ENCODE measurements at places on chromosomes 16 and 17.

- H3K4me1 ChIP-seq: peaks cover 12% of the 10 kb centered on the region
- H3K27me3 ChIP-seq: peaks cover 8% of the 10 kb centered on the region
- H3K4me3 ChIP-seq: no peak overlapping the region
- no peak overlapping the region for H3K27ac ChIP-seq
- peaks cover 3% of the 10 kb centered on the region for H3K36me3 ChIP-seq
These were observed 6.4 kb downstream of the GRN start for GRCh38 chr17:44351464-44351863.

GRCh38 chr17:81420769-81421462, 25.7 kb downstream of the BAHCC1 start:
- H3K4me3 ChIP-seq: no peak overlapping the region
- no peak for DNase-seq

DNA sequence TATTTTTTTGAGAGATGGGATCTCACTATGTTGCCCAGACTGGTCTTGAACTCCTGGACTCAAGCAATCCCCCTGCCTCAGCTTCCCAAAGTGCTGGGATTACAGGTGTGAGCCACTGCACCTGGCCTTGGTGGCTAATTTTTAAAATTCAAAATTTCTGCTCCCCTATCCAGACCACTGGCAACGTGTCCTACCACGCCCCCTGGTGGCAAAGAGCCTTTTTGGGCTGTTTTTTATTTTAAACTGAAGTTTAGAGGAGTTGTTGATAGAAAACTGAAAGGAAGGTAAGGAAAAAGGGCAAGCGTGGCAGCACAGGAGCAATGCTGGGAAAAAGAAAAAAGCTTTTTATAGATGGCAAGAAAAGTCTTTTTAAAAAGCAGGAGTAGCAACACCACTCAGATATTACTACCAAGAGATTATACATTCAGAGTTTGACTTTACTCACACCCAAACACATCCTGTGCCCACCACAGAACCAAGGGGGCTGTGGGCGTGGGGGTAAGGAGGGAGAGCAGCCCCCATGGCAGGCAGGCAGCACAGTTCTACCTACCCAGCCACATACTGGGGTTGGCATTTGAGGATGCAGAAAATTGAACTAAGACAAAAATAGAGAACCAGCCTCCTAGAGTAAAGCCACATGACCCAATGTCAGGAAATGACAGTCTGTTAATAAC, 4.2 kb upstream of the MXRA7 start:
- peak overlapping the region; percentile 77 for H3K4me3 ChIP-seq
- peaks cover 21% of the 10 kb centered on the region for H3K36me3 ChIP-seq
- peak overlapping the region; percentile 94 for H3K27ac ChIP-seq
- H3K4me1 ChIP-seq: peaks cover 55% of the 10 kb centered on the region

DNA sequence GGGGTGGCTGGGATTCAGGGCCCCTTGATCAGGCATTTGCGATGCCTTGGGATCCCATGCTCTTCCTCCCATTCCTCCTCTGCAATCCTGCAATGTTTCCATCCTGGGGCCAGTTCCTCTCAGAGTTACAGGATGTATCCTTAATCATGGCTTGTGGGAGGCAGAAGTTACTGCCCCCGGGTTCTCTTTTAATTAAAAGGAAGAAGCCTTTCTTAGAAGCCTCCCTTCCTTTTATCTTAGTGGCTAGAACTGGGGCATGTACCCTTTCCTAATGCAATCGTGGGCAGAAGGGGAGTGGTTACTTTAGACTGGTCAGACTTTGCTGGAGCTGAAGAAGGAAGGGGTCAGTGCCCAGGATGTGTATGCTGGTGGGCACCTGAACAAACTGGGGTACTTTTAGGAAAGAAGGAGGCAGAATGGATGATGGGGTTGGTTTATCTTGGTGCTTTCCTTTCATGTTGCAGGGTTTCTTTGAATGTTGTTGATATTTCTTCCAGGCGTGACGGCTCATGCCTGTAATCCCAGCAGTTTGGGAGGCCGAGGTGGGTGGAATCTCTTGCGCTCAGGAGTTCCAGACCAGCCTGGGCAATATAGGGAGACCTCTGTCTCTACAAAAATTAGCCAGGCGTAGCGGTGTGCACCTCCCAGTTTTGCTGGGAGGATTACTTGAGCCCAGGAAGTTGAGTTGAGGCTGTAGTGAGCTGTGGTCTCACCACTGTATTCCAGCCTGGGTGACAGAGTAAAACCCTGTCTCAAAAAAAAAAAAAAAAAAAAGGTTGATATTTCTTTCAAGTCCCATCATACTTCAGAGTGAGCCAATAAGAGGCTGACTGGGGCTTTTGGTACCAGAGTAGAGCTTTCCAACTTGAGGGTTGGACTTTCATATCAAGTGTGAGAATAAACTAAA, 13.2 kb upstream of the SPN start:
- no peaks in the 10 kb centered on the region for H3K36me3 ChIP-seq
- H3K27me3 ChIP-seq: no peaks in the 10 kb centered on the region
- H3K27ac ChIP-seq: peak overlapping the region; percentile 85
- peaks cover 24% of the 10 kb centered on the region for H3K4me1 ChIP-seq

DNA sequence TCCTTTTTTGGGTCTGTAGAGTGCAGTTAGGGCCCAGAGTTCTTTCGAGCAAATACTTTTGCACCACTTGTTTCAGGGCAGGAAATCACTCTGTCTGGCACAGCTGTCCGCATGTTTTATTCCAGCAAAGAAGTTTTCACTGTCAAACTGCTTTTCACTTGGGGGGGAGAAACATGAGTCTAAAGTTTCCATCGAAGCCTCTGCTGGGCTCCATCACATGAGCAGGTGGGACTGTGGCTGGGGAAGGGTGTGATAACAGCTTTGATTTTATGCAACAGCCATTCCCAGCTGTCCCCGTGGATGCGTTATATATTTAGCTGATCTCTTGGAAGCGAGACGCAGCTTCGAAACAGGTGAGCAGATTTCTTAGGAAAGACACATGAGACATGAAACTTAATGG, 288.6 kb downstream of the SNX29 start:
- no peak overlapping the region for H3K4me3 ChIP-seq
- no peaks in the 10 kb centered on the region for H3K36me3 ChIP-seq
- H3K27ac ChIP-seq: no peak overlapping the region

Data from activated naive CD8-positive, alpha-beta T cell treated with anti-CD3 and anti-CD28 coated beads, Interleukin-2, amount 10 ng/mL, durations not matched to agents 7 days and 5 days (primary cell).